ENCODE measurements at places on chromosomes 16 and 17. TPM values are rescaled to one million over a fixed set of nuclear protein-coding genes. Genes with fewer than 3 reads are reported as not detected.

Gene KCNH4
- not detected for total RNA-seq

Gene MFAP4
- total RNA-seq, result 171 TPM

Gene ICAM2
- total RNA-seq, result 7.2 TPM

DNA sequence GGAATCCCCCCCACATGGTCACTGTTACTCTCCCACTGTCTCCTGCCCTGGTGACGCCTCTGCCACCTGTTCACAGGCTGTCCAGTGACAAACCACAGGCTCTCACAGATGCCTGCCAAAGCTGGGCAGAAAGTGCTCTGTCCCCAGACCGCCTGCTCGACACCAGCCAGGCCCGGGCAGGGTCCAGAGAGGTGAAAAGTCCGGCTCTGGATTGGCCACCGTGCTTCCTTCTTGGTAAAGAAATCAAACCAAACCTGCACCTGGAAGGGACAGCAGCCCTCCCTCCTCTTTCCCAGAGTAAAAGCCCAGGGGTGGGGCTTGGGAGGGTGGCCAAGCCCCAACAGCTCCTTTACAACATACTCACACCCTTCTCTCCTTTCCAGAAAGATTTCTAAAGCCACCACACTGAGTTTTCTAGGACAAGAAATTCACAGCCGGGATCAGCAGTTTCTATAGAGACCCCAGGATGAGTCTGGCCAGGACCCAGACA lies 6.2 kb downstream of the PCGF2 start:
- peak; percentile 73 for DNase-seq

- no peak for DNase-seq
Observed at GRCh38 chr17:69093995-69094394, 33.3 kb upstream of the ABCA9 start.

GRCh38 chr17:73760439-73760758 lies 116.2 kb upstream of the SDK2 start:
- no peak for DNase-seq

GRCh38 chr17:83075270-83075880 lies 4.0 kb upstream of the METRNL start:
- DNase-seq, result no peak

GRCh38 chr17:40813804-40814203 lies 8.6 kb downstream of the KRT10 start:
- no peak for DNase-seq

- DNase-seq, result no peak
Observed at GRCh38 chr17:1462164-1463112, 6.4 kb upstream of the CRK start.

DNA sequence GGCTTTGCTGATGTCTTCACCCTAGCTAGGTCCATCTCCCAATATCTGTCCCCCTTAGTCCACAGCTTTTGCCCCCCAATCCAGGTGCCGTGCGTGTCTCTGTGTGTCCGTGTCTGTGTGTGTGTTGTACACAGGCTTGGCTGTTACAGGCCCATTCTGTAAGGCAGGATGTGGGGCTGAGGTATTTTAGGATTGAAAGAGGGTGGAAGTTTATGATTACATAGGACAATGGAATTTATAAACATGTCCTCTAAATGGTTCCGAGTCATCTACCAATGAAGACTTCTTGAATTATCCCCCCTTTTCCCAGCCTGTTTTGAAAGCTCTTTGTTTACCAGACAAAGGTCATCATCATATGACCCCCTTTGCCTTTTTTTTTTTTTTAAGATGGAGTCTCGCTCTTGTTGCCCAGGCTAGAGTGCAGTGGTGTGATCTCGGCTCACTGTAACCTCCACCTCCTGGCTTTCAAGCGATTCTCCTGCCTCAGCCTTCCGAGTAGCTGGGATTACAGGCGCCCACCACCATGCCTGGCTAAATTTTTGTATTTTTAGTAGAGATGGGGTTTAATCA lies 21.9 kb downstream of the ACE start:
- no peak for DNase-seq

DNA sequence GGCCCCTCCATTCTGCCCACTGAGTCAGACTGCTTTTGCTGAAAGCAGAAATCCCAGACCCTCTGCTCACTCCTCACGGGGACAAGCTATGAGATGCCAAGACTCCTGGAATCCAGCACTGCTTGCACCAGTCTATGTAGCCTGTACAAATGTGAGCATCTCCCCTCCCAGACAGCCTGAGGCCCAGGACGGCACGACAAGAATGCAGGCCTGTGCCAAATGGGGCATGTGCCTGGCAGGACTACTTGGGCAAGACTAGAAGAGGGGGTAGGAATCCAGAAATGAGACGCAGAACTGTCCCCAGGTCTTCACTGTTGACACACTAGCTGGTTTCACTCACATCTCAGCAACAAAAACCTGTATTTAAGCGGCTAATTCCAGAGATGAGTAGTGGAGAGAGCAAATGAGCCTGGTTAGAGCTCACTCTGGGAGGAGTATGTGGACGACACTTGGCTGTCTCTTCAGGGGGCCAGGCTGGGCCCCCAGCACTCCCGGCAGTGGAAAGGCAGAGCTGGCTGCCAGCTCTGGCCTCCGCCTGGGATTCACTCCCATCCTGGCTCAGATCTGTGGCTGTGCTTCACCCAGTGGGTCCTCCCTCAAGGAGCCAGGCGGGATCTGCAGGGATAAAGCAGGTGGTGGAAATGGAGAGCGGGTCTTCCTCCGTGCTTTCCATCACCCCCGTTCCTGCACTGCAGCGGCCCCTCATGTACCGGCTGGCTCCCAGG lies 2.9 kb upstream of the MYO1C start:
- peak; percentile 90 for DNase-seq

DNA sequence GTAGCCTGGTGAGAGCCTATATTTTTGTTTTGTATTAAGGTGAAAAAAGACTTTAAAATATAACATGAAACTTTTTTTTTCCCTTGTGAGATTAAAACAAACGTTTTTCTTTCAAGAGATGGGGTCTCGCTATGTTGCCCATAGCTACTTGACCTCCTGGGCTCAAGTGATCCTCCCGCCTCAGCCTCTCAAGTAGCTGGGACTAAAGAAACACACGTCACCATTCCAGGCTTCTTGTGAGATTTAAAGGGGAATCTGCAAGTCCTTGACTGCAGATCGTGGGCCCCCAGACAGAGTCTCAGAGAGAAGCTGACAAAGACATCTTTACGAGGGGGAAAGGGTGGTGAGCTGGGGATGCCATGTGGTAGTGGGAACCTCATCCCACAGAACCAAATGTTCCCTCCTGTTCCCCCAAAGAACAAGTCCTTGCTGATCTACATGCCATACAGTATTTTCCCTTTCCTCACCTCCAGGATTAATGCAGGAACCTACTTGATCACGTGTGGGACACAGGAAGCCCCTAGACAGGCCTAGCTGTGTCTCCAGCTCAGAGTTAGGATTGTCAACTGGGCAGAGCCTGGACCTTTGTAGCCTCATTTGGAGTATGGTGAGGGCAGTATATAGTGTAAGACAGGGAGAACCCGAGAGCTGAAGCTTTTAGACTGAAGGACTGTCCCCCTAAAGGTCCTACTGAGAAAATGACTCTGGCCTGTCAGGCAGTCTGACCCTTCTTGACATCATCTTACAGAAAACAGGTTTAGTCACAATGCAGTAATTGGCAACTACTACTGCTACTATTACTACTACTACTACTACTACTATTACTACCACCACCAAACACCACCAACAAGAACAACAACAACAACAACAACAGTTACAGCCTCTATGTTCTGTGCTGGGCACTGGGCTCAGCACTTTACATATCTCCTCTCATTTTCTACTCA lies 4.1 kb downstream of the MAP3K14 start:
- DNase-seq, result no peak

DNA sequence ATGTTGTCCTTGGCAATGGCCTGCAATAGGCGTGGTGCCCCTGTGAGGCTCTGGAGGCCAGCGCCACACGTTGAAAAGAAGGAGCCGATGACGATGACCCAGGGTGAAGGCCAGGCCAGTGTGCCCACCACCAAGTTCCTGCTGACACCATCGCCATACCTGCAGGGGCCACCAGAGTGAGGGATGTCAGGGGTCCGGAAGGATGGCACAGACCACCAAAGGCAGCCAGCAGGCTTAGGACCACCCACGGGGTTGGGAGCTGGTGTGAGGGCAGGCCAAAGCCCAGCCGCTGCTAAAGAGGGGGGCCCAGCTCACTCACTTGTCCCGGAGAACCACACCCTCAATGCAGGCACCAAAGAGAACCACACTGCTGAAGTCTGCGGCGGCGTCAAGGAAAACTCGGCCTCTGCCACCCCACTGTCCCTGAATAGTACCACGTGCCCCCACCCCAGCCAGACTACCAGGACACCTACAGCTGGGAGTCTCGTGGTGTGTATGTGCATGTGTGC lies 6.5 kb upstream of the LCAT start:
- no peak for DNase-seq

GRCh38 chr17:61414141-61414935 lies 14.7 kb downstream of the TBX2 start:
- peak; percentile 4 for DNase-seq

DNA sequence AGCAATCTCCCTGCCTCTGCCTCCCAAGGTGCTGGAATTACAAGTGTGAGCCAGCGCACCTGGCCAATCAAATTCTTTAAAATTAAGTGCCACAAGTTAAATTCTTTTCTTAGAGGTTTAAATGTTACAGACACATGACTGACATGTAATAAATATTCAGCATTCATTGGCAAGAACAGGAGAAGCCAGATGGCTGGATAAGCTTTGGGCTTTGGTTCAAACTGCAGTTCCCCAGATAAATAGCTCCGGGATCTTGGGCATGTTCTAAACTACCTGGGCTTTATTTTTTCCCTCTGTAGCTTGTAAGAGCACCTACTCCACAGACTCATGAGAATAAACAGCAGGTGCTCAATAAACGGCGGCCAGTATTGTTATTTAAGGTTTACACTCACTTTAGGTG lies 34.1 kb downstream of the ABAT start:
- no peak for DNase-seq

DNA sequence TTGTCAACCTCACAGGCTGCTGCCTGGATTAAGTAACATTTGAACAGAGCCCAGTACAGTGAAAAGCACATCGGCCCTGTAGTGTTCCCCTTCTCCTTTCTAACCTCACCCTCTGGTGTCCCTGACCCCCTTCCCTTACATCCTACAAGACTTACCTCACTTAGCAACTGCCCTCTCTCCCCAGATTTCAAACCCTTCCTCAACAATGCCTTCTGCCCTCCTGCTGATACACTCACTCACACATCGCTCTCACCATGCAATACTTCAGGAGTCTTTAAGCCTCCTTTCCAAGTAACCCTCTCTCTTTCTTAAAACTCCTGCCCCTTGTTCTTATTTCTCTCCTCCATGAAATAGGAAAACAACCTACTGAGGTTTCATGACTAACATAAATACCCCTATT lies 17.8 kb downstream of the ZZEF1 start:
- DNase-seq, result no peak

DNA sequence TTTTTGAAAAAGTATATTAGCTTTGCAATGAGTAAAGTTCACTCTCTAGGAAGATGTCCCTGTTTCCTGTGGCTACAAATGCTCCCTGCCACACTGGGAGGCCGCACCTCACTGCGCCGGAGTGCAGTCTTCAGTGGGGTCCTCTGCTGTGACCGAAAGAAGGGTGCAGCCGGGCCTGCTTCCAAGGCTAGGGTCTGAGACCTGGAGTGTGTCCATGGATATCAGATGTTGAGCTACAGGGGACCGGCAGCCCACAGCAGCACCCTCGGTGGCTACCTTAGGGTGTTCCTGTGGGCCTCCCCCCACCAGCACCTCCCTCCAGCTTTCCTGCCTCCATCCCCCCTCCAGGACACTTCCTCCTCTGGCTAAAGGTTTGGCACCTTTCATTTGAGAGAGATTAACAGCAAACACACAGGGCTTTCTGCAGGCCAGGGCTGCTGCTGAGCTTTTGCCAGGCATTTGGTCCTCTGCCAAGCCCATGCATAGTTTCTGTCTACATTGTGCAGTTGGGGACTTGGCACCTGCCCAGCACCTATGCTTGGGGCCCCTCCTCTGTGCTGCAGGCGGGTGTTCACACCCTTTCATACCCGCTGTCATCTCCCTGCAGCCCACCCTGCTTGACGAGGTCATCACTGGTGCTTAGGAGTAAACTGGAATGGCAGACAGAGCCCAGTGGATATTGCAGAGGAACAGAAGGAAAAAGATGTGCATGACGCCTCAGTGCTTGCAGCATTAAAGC lies 33.8 kb upstream of the CRISPLD2 start:
- DNase-seq, result peak; percentile 87

Data from umbilical cord (tissue), 2 donors.